ENCODE measurements at places on chromosomes 16 and 17.

- no peak for DNase-seq
Measured at GRCh38 chr16:85843471-85844168, 44.1 kb downstream of the COX4I1 start.

DNA sequence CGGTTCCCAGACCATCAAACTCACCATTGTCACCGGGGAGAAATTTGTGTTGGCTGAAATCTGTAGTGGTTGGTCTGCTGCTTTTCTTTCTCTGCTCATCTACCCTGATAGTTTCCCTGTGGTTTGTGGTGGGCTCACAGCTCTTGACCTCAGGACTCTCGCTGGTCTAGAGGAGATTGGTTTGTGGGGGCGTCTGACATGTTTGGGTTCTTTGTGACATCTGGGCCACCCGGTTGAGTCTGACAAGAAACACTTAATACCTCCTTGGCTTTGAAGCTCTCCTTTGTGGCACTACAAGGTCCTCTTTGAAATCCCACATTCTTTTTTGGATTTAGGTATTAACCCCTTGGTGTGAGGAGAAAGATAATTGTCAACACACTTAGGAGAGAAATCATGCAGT lies 662.0 kb downstream of the WWOX start:
- DNase-seq, result no peak

DNA sequence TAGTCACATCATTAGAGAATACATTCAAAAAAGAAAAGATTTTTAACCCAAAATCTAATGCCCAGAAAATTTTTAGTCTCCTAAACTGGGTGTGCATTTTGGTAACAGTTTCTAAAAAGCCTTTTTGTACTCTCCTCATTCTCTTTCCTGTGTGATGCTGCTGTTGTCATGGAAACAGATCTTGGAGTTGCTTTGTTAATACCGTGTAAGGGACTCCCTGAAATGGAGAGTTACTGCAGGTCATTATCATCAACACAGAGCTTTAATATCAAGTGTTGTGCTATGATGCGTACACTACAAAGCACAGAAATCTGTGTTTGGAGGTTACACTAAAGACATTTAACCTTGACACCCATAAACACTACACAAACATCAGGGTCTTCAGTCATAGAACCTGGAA lies 216.3 kb downstream of the PRKCA start:
- DNase-seq, result no peak

DNA sequence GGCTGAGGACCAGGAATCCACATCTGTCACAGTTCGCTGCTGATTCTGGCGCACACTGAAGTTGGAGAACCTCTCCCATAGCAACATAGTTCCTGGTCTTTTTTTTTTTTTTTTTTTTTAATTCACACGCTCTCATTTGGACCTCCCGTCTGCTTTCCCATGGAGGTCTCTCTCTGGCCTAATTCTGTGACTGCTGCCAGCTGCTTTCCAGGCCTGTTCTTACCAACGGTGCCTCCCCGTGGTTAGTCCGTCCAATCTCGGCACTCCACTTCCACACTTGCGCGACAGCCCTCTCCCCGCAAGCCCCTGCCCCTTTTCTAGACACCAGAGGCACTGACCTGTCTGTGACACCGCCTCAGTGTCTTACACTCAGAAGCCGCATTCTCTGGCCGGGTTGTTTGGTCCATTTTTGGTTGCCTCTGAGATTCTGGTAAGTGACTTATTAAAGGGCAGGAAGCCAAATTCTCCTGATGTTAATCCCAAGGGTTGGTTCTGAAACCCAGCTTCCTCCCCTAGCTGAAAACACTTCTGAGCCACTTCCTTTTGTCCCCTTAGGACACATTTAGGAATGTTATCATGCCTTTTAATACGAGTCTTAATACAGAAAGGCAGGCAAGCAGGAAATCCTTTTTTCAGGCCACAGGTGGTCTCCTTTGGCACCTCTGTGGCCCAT lies 1.1 kb upstream of the AKTIP start:
- peak; percentile 68 for DNase-seq

DNA sequence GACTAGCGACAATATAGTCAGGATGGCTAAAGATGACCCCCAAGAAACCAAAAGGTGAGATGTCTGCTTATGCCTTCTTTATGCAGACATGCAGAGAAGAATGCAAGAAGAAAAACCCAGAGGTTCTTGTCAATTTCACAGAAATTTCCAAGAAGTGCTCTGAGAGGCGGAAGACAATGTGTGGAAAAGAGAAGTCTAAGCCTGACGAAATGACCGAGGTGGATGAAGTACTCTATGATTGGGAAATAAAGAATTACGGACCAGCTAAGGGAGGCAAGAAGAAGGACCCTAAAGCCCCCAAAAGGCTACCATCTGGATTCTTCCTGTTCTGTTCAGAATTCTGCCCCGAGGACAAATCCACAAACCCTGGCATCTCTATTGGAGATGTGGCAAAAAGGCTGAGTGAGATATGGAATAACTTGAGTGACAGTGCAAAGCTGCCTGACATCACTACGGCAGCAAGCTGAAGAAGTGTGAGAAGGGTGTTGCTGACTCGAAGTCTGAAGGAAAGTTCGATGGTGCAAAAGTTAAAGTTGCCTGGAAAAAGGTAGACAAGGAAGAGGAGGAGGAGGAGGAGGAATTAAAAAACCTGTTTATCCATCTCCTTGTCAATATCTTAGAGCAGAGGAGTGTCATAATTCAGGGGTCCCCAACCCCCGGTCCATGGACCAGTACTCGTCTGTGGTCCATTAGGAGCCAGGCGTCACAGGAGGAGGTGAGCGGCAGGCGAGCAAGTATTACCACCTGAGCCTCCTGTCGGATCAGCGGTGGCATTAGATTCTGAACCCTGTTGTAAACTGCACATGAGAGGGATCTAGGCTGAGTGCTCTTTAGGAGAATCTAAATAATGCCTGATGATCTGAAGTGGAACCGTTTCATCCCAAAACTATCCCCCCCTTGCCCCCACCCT lies 25.1 kb upstream of the ADGRG1 start:
- no peak for DNase-seq

GRCh38 chr17:11924076-11924475 lies 73.2 kb downstream of the ZNF18 start:
- no peak for DNase-seq

DNA sequence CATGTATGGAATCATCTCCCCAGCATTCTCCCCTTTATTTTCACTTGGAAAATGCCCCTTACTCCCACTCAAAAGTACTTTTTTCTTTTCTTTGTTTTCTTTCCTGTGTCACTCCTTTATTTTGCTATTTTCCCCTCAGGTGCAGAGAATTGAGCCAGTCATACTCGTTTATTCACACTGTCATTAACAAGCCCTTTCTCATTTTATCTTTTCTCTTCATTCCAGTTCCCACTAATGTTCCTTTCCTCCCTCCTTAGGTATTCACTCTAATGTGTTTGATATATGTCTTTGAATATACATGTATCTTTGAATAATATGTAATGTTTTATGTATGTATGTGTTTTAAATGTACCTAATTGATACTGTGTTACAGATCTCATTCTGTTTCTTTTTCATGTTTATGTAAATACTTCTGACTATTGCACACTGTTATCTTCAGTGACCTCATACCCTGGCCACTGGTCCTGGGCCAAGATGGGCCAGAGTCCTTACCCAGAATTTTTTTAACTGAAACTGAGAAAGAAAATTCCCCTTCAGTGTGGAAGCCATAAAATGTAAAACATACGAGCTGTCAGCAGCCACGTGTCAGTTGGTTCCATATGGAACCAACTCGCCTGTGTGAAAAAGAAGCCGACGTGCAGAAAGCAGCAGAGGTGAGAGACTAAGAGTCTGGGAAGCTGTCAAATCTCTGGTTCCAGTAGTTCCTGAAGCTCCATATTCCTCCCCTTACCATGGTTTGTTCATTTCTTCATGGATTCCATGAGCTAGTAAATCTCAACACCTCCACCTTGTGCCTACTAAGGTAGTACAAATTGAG lies 5.8 kb downstream of the SRR start:
- DNase-seq, result no peak

GRCh38 chr16:75079346-75079926 lies 37.1 kb downstream of the LDHD start:
- DNase-seq, result no peak

DNA sequence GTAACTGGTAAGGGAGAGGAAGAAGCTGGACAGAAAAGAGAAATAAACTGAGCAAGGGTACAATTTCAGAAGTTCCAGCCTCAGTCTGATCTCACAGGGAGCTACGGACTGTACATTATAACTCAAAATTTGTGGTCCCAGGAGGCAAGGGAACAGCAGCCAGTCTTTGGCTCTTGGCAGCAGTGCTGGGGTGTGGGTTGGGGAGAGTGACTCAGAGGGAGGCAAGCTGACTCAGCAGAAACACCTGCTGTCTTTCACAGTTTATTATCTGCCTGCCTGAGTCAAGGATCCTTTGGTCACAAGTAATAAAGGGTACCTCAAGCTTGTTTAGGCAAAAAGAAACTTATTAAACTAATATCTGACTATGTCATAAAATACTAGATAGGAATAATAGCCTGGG lies 73.5 kb upstream of the KIF2B start:
- peak; percentile 48 for DNase-seq

DNA sequence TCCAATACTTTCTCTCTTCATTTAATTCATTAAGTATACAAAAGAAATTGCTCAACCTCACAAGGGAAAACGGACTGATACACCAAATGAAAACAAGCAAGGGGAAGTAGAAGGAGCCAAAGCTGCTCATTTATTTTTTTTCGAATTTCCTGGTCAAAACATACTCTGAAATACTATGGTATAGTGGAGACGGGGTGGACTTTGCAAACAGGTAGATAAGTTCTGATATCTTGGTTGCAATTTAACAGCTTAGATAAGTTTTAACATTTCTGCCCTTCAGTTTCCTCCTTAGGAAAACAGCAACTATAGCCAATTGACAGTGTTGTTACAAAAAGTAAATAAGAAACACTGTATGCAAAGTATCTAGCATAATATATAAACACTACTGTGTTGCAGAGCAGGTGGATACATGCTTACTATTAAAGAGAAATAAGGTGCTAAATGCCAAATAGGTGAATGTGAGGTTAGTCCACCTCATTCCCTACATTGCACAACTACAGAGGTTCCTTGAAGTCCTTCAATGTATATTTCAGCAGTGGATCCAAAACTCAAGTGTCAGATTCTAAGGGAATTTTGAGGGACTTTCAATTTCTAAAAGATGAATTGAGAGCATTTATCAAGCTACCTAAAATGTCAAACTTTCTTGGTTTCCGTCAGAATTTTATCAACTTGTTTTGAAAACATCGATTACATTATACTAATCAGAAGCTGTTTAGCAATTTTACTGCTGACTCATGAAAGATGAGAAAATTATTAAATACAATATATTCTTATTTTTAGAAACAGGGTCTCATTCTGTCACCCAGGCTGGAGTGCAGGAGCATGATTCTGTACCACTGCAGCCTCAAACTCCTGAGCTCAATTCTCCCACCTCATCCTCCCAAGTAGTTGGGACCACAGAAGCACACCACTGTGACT lies 11.0 kb downstream of the CCDC47 start:
- no peak for DNase-seq

- peak; percentile 14 for DNase-seq
Measured at GRCh38 chr16:69223882-69224281, 36.9 kb downstream of the SNTB2 start.

DNA sequence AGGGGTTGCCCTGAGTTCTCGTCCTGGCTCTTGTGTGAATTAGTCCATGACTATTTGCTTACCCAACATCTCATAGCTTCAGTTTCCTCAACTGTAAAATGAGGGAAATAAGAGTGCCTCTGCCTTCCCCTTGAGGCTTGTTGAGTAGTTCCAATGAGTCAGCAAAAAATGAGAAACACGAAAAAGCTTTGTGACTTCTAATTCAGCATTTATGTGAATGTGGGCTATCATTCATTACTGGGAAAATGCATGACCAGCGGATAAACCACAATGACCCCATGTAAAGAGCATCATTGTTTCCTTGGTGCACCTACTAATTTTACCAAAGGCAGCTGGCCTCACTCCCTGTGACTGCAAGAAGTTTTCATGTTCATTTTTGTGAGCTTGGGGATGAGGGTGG lies 374.6 kb upstream of the HSBP1 start:
- DNase-seq, result peak; percentile 56

- no peak for DNase-seq
Measured at GRCh38 chr17:74742153-74742515, 5.1 kb downstream of the RAB37 start.

DNA sequence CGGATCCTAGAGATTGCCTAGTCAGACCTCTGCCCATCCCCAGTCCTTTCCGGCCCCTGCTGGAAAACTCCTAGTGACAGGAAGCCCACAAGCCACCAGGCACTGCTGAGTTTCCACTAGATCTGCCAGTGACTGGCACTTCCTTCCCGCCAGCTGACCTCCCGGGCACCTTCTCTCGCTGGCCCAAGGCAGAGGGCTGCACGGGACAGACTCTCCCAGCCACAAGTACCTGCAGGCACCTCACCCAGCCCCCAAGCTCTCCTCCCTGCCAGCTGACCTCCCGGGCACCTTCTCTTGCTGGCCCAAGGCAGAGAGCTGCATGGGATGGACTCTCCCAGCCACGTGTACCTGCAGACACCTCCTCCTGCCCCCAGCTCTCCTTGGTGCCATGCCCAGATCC lies 66.3 kb upstream of the DOC2B start:
- DNase-seq, result no peak

DNA sequence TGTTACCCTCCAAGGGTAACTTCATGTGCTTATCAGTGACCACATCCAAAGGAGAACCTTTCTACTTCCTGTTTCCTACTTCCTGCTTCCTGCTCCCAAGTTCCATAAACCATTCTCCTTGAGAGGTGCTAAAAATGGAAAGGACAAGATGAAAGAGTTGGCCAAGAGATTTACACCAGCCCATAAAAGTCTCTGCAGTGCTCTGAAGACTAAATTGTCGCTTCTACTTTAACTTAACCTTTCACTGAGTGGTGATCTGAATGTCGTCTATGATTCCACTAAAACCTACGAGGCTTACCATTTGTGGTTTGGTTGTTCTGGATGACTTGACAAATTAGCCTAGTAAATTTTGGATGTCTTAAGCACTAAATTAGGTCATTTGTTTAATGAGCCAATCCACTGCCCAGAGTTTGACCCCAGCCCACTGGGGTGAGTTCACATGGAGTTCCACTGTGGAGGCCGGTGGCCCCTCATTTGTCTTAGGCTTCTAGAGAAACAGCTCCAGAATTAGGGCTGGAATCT lies 333.1 kb downstream of the FOXL1 start:
- no peak for DNase-seq

- no peak for DNase-seq
Measured at GRCh38 chr16:54748611-54749190, 182.0 kb upstream of the IRX5 start.

DNA sequence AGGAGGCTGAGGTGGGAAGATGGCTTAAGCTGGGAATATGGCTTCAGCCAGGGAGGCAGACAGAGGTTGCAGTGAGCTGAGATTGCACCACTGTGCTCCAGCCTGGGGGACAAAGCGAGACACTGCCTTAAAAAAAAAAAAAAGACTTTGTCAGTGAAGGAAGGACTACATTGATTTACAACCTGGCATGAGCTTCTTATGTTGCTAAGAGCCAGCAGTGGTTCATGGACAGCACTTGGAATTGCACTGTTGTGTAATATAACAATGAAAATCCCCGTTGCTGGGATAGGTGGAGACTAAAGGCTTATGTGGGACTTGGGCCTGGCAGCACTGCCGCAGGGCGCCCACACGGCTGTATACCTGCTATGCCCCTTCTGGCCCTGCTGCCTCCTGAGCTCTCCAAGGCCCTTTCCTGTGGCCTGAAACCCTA lies 14.1 kb upstream of the SLC16A5 start:
- DNase-seq, result no peak

- no peak for DNase-seq
Measured at GRCh38 chr16:621526-622105, 9.2 kb upstream of the WFIKKN1 start.

All from RPMI7951 (cell line).